ENCODE measurements at places on chromosomes 16 and 17.
A peak's percentile ranks its signal among the peaks of the same experiment; 100 is the strongest.

DNA sequence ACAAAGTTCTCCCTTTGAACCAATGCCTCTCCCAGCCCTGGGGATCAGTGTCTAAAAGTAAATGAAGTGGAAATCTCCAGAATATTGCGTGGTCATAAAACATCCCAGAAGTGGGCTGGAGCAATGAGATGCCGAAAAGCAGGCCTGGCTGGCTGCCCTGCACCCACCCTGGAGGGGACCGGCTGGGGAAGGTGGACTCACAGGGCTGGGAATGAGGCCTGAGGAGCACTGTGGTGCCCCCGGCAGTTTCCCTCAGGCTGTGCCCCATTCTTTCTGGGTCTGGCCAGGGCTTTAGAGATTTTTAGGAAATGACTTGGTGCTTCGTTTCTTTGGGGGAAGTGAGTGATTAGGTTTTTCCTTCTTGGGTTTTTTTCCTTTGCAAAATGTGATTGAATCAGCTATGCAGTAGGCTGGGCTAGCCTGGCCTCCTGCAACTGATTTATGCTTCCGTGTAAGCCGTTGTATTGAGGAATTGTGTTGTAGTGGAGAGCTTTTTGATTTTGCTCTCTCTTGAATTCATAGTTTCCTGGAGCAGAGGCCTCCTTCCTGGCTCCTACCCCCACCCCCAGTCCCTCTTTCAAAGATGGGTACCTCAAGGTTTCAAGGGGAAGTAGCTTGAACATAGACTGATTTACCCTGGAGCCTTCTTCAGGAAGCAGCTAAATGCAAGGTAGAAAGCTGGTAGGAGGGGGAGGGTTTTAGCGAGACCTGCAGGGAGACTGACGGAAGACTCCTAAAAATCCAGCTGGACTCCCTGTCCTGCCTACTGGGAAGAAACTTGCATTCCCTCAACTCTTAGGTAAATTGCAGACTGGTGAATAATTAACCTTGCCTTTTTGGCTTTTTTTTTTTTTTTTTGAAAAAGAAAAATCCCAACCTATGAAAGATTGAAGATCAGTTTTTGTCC lies 170.2 kb downstream of the RAB11FIP4 start:
- no peak for DNase-seq

- no peak for DNase-seq
Measured at GRCh38 chr16:60905811-60906210, 1130.4 kb downstream of the CDH8 start.

DNA sequence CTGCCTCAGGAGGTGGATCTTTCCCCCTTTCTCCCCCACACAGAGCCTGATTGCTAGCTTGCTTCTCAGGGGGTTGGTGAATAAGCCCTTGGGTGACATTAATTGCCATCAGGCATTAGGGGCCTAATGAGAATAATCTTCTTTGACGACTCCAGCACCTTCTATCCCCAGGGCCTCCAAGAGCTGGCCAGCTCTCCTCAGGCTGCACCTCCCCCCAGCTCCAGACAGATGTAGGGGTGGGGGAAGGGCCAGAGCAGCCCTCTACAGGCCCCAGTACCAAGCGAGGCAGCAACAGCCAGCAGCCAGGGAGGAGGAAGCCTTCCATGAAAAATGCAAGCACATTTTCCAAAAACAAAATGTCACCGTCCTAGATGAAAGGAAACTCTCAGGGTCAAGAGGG lies 1.4 kb upstream of the TMEM132E start:
- DNase-seq: no peak

DNA sequence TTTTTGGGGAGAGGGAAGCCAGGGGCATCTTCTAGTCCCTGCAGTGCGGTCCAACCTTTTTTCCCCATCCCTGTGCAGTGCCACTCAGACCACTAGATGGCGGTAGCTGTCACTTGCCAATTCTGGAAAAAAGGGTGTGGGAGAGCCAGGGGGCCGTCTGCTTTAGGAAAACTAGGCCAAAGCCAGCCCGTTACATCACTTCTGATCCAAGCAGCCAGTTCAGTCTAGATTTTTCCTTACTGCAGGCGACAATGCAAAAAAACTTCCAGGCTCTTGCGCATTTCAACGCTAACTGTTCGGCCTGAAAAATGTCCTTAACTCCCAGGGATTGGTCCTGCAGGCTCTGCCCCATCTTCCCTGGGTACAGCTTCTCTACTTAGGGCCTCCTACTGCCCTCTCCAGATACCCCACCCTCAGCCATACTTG lies 69.2 kb upstream of the CES5A start:
- peak; percentile 35 for DNase-seq

Data from GM12865 (cell line).